ENCODE measurements at places on chromosomes 16 and 17.

DNA sequence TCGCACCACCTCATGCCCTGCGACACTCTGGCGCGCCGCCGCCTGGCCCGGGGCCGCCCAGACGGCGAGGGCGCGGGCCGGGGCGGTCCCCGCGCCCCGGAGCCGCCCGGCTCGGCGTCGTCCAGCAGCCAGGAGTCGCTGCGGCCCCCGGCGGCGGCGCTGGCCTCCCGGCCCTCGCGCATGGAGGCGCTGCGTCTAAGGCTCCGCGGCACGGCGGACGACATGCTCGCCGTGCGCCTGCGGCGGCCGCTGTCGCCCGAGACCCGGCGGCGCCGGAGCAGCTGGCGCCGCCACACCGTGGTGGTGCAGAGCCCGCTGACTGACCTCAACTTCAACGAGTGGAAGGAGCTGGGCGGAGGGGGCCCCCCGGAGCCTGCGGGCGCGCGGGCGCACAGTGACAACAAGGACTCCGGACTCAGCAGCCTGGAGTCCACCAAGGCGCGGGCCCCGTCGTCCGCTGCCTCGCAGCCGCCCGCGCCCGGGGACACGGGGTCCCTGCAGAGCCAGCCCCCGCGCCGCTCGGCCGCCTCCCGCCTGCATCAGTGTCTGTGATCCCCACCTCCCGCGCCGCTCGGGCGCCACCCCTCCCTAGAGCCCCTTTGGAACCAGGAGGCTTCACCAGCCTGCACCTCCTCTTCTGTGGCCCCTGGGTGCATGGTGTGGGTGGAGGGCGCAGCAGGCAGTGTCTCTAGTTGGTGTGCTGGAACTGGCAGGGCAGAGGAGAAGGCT is 82.3 kb downstream of the ARHGAP23 start:
- DNase-seq = no peak

GRCh38 chr16:86346034-86346433 is 164.3 kb upstream of the FOXF1 start:
- DNase-seq = no peak

DNA sequence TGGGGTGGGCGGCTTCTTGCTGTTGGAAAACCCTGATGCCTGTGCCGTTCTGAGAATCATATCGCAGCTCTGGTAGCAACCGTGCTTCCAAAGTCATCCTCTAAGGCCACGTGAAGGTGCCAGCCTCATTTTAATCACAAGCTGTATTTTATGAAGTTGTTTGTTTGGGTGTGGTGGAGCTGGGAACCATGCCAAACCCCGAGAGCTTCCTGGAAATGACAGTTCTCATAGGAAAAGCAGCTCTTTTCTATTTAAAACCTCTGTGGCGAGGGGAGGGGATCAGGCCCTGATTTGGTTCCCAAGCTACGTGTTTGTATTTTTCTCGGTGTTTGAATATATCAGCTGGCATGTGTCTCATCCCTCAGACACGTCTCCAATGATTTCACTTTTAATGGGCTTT is 21.7 kb downstream of the KNOP1 start:
- DNase-seq = peak; percentile 65

DNA sequence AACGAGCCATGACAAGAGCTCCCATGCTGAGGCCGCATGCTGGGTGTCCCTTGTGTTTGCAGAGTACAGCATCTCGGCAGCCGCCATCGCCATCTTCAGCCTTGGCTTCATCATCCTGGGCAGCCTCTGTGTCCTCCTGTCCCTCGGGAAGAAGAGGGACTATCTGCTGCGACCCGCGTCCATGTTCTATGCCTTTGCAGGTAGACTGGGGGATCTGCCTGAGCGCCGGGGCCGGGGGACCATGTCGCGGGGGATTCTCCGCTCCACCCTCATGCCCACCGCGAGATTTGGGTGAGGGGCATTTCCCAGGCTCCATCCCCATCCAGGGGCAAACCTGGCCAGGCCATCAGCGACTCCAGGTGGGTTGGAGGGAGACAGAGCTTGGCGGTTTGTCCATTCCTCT is 10.7 kb downstream of the CACNG1 start:
- DNase-seq = no peak

DNA sequence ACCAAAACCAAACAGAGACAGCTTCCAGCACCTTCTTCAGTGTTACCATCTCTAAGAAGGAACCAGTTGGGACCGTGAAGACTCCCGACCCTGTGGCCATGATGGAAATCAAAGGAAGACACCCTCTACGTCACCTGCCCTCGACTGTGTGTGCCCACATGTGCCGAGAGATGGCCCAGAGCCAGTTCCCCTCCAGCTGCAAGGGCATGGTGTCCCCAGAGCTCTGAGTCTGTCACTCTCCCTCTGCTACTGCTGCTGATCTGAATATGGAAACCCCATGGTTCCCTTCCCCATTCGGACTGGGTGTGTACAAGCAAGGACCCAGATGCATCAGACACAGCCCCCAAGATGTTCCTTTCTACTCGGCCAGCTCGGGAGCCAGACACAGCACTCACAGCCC is 76.4 kb downstream of the SOCS1 start:
- DNase-seq = no peak

DNA sequence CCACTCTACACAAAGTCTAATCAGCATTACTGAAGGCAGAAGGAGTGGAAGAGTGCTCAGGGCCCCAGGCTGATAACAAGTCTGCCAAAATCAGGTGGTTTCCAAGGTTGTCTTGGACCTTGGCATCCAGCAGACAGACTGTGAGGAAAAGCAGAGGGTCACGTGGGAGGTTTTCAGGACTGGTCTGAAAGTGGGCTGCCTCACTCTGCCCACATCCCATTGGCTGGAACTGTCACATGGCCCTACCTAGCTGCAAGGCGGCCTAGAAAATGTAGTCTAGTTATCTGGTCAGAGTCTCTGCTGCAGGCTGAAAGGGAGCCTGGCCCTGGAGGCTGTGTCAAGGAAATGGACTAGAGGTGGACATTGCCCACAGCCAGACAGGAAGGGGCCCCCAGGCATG is 310.7 kb upstream of the ASIC2 start:
- DNase-seq = no peak

DNA sequence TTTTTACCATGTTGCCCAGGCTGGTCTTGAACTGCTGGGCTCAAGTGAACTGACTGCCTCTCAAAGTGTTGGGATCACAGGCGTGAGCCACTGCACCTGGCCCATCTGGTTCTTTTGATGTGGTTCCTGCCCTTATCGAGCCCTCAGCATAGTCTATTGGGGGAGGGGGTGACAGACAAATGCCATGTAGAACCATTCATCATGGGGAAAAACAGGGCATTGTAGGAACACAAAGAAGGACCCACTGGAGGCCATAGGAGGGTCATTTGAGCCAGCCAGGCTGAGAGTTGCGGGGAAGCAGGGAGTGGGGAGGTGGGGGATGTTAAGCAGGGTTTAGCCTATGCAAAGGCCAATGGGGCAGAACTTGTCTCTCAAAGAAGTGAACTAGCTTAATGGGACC is 11.9 kb downstream of the SEC14L5 start:
- no peak for DNase-seq

GRCh38 chr17:45740553-45741330 is 43.4 kb upstream of the CRHR1 start:
- DNase-seq = no peak

DNA sequence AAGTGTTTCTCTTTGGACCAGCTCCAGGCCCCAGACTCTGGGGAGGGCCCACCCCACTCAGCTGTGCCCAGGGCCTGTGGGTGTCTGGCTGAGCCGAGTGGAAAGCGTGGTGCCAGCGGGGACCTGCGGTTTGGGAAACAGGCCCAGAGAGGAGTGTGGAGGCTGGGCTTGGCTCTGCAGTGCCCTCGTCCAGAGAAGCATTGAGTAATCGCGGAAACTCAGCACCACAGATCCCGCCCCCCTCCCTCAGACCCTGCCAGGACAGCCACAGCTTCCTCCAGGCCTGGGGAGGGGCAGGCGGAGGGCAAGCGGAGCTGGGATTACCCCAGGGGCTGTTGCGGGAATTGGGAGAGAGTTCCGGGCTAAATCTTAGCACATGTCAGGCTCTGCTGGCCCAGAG is 14.6 kb upstream of the PITPNA start:
- DNase-seq = peak; percentile 50

GRCh38 chr17:75271233-75271954 is 363 bp upstream of the MIF4GD start:
- DNase-seq = no peak

DNA sequence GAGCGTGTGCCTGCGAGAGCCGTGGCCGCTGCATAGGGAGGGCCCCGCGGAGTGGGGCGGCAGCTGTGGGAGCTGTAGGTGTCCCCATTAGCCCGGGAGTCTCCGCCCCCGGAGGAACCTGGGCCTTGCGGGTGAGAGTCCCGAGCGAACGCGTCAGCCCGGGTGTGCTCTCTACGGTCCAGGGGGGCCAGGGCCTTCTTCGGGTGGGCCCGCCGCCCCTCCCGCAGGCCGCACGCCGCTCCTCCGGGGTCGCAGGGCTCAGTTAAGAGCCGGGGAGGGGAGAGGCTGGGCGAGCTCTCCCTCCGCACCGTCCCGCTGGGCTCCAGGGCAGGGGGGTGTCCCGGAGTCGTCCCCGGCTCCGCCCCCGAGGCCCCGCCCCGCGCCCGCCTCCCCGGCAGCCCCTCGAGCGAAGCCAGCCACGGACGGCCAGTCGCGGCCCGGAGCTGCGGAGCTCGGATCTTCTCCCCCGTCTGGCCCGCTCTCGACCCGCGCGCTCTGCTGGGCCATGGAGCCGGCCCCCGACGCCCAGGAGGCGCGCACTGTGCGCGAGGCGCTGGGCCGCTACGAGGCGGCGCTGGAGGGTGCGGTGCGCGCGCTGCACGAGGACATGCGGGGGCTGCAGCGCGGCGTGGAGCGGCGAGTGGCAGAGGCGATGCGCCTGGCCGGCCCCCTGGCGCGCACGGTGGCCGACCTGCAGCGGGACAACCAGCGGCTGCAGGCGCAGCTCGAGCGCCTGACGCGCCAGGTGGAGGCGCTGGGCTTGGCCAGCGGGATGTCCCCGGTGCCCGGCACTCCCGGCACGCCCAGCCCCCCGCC is at the start of gene SMTNL2:
SMTNL2 (plus strand) TSS at position 429 of the 816 bp plus-strand sequence; CDS start at position 506, 77 bp downstream.
- no peak for DNase-seq

- DNase-seq = no peak
Measured at GRCh38 chr16:70652322-70652721, 6.0 kb downstream of the IL34 start.

GRCh38 chr17:81249223-81250040 is 10.3 kb downstream of the NDUFAF8 start:
- DNase-seq = no peak

DNA sequence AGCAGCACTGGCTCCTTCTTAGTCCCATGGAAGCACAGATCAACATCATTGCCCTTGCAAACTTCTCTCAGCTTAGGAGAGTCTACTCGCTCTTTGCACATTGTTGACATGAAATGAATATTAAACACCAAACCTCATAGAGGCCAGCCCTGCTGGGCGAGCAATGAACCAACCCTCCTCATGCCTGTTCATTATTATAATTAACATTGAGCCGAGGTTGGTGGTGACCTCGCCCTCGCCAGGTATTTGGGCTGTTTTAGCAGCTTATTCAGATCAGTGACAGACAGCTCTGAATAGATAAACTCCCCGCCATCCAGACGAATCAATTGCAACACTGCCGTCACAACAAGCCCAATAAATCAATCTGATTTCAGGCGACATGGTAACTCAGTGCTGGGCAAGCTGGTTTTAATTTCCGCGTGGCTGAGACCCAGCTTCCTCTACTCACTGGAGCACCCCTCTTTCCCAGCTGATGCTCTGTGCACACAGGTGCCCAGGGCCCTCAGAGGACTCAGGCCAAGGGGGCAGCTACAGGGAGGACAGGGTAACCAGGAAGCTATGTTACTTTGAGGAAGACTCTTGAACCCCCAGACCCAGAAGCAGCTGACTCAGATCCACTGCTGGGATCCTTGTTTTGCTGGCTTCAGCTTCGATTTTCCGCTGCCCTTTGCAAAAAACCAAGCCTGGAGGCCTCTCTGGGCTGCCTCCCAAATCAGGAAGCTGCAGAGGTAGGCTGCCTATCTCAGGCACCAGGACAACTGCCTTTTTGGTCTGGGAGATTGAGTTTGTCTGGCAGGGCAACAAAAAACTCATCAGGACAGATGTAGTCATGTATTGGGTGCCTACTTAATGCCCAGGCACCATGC is 10.7 kb upstream of the SEZ6 start:
- DNase-seq = no peak

DNA sequence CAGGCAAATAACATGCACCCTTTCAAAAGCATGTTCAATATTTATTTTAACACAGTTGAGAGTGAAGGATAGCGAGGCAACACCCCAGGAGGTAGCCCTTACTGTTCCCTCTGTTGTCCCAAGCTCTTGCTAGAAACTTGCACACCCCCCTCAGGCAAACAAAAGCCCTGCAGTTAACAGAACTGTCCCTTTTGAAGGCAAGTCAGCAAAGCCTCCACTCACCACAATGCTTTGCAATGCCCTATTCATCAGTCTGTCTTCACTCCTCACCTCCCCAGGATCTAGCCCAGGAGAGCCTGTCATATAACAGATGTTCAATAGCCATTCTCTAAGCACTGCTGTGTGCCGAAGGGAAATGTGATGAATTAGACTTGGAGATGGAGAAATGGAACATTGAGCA is 3.5 kb upstream of the CNEP1R1 start:
- DNase-seq = no peak

DNA sequence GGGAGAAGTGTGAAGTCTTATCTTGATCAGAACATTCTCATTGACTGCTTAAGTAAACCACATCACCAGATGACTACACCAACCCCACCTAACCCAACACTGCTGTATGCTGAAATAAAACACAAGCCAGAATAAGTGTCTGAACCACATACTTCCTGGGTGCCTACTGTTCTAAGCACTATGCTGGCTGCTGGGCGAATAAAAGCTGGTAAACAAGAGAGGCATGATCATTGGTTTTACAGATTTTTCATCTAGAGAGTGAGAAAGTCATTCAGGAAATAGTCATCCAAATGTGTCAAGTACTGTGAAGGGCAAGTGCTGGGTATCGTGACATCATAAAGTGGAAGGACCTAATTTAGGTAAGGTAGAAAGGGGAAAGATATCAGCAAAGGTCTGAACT is 199.0 kb upstream of the SOX9 start:
- DNase-seq = no peak

- no peak for DNase-seq
Measured at GRCh38 chr16:78639775-78640174, 540.3 kb downstream of the WWOX start.

DNA sequence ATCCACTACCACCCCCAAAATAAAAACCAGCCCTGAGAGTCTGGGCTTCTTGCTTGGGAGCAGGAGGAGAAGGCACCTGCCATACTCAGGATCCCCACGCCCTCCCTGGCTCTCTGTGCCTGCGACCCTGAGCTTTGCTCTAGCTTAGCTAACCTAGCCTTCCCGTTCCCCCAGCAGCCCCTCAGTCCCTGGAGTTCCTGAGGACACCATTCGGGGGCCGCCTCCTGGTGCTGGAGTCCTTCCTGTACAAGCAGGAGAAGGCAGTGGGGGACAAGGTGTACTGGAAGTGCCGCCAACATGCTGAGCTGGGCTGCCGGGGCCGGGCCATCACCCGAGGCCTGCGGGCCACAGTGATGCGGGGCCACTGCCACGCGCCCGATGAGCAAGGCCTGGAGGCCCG is 18.5 kb downstream of the FLYWCH1 start:
- DNase-seq = no peak

- no peak for DNase-seq
Measured at GRCh38 chr17:73205459-73205961, 12.7 kb downstream of the COG1 start.

All from smooth muscle cell of the brain vasculature (primary cell).